ENCODE measurements at places on chromosomes 2 and 18.

GRCh38 chr2:235352541-235352940 is 141.3 kb upstream of the AGAP1 start:
- no peak for DNase-seq

DNA sequence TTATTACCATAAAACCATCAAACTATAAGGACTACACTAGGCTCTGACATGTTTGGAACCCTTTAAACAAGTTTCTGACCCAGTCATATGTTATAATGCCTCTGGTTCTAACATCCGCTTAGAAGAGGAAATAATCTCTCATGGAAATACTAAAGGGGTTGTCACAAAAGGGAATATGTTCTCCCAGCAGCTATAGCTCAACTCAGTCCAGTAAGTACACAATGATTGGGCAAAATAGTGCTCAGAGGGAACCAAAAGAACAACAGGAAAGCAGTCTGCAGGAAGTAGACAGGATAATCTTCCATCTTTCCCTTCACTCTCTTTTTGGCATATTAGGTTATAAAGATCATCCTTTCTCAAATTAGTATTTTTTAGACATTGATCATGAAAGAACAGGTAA is 4.3 kb downstream of the SRBD1 start:
- no peak for DNase-seq

GRCh38 chr18:79856119-79857007 is 58.6 kb downstream of the KCNG2 start:
- no peak for DNase-seq

DNA sequence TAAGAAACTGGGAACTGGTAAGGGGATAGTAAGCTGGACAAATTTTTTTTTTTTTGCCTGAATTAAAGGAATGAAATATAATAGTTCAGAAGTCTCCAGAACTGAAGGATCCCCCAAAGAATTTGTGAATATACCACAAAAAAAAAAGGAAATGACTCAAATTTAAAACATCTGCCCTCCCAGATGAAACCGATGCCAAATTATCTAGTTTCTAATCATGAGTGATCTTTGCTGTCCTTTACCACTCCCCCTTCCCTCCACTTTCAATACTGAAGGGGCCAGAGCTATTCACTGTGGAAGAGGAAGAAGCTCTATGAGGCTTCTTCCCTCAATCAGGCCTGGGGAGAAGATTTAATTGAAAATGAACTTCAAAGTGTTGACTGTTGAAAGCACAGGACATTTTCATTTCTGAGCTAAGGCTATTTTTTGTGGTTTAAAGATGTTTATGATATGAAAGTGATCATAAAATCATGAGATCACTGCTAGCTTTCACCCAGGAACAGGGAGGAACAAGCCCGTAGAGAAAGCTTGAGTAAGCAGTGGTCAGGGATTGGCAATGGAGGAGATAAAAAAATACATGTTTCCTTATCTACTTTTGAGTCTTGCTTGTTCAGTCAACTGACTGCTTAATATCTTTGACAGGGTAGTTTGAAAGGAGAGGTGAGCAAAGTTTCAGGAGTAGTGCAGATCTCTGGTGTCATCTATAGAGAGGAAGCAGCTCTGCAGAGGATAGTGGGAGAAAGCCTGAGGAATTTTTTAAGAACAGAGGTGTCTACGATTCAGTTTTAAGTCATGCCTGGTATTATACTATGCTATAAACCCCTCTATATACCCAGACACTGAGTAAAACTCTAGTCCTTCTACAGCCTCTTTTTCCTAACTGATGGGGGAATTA is 409.5 kb upstream of the FIGN start:
- DNase-seq, result peak; percentile 45

DNA sequence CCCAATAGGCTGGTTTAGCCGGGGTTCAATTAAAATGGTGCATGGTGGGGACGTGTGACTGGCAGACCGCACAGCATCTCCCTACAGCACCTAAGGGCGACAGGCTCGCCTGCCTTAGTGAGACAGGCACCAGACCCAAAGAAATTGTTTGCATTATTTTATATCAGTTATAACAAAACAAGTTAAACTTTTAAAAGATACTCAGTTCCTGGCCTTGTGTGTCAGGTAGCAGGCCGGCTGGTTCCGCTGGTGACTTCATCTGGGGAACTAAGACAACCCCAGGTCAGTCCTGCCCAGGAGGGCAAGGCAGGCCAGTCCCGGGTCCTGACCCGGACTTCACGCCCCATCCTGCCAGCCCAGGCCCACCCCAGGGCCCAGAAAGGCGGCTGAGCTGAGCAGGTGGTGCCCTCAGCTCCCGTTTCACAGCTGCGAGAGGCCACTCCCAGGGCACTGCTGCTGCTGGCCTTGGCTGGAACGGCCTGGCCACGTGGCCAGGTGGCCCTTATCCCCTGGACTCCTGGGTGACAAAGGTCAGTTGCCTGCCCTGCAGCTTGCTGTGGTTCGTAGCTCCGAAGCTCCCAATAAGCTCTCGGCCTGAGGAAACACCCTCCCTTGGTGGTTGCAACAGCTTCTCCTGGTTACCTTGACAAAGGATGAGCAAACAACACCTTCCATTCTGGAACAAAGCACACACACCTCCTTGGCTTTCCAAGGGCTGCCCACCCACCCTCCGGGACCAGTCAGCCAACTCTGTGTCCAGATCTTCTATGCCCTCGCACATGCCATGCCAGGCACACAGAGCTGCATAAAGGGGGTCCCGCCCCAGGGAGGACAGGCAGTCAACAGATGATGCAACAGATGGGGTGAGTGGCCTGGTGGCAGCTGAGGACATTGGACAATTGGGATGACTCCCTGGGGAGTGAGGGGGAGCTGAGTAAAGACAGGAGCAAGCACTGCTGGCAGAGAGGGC is 11.3 kb upstream of the AGXT start:
- DNase-seq, result no peak

- DNase-seq, result peak; percentile 75
Measured at GRCh38 chr2:170812710-170813600, 3.7 kb upstream of the GAD1 start.

- DNase-seq, result no peak
Measured at GRCh38 chr2:84280873-84281272, 178.2 kb downstream of the SUCLG1 start.

DNA sequence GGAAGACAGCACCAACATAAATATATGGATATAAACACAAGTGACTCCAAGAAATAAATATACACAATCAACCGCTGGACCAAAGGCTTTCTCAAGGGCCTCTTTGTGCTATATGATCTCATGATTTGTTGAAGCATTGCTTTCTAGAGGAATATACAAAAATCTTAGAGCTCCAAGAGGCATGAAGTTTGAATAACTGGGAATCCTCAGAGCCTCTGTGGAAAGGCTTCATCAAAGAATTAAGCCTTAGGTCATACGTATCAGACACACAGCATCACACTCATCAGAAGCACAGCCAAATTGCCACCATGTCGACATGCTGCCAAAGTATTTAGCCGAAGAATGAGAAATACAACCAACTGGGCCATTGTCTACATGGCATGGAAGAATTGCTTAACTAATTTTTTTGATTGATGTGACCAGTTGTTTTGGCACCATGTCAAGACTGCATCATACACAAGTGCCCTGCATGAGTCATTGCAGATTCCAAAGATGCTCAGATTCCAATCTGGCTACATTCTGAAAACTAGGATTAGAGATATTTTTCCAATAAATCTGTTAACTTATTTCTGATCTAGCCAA is 860.6 kb upstream of the ZEB2 start:
- peak; percentile 49 for DNase-seq

- no peak for DNase-seq
Measured at GRCh38 chr2:203948733-203949132, 12.2 kb downstream of the ICOS start.

- DNase-seq, result no peak
Measured at GRCh38 chr2:33322612-33323011, 153.8 kb upstream of the RASGRP3 start.

GRCh38 chr2:232894251-232894650 is 24.2 kb downstream of the SNORC start:
- no peak for DNase-seq
